Karpas-422 (cell line): ENCODE measurements at places on chromosomes 1 and 21.

DNA sequence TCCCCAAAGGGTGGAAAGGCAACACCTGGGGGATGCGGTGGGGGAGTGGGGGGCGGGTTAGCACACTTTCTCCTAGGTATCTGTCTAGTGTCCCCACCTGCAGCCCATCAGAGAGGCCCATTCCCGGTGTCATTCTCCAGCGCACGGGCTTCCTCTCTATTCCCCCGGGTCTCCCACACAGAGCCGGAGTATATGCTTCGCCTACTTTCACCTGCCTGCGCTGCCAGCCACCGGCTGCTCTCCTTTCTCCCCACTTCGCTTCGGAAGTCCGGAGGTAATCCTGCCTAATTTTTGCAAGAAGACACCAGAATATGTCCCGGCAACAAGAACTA is 852 bp downstream of the RGS7 start:
- DNase-seq, result peak; percentile 38

DNA sequence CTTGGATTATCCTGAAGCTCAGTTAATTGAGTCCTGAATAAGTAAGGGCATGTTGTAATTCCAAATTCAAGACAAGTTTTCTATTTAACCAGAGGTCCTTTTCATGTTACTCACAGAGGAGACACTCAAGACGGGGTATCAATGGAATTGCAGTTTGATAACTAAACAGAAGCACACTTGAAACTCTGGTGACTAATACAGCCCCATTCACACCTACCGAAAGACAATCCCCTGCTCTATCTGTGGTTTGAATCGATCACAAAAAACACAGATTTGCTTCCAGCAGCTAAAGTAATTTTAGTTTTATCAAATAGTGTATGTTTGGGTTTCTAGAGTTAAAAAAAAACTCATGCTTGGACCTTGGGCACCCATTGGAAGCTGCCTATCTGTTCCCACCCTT is 60.4 kb downstream of the TEX35 start:
- DNase-seq, result no peak

GRCh38 chr1:54475946-54476516 is 69.8 kb upstream of the SSBP3 start:
- no peak for DNase-seq

GRCh38 chr21:42308914-42309752 is 6.1 kb downstream of the TFF3 start:
- DNase-seq, result no peak

GRCh38 chr1:65508051-65508450 is 87.6 kb downstream of the LEPR start:
- no peak for DNase-seq

DNA sequence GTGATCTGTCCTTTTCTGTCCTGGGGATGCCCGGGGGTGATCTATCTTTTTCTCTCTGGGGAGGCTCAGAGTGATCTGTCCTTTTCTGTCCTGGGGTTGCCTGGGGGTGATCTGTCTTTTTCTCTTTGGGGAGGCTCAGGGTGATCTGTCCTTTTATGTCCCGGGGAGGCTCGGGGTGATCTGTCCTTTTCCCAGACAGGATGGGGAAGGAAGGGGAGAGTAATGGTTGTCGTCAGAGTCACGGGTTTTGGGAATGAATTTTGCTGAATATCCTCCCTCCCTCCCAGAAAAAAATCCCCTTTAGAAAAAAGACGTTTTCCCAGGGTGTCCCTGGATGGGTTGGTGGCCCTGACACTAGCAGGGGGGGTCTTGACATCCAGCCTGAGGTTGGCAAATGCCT is 91.5 kb downstream of the ARHGEF10L start:
- DNase-seq, result no peak

DNA sequence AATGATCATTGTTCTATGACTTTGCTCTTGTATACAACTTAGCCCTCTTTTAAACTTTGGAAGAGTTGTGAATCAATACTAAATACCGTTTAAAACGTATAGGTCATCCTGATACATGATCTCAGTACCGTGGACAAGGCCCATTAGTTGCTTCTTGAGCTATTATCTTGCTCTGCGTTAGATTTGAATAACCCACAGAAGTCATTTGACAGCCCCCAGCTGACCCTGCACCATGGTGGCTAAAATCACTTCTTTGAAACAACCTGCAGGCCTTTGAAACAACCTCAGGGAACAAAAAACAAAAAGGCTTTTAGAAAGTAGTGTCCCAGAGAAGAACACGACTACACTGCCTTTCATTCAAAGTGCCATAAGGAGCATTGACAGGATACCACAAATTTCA is 473.0 kb upstream of the ADGRL2 start:
- DNase-seq, result no peak

- no peak for DNase-seq
Observed at GRCh38 chr1:184260382-184260781, 126.4 kb upstream of the C1orf21 start.

- DNase-seq, result no peak
Observed at GRCh38 chr1:167110586-167110985, 16.7 kb downstream of the STYXL2 start.
